ENCODE measurements at places on chromosomes 4 and X.

GRCh38 chr4:48247142-48247877 is 22.3 kb downstream of the TEC start:
- DNase-seq: no peak

- DNase-seq: no peak
Measured at GRCh38 chr4:20181926-20182325, 69.8 kb upstream of the SLIT2 start.

DNA sequence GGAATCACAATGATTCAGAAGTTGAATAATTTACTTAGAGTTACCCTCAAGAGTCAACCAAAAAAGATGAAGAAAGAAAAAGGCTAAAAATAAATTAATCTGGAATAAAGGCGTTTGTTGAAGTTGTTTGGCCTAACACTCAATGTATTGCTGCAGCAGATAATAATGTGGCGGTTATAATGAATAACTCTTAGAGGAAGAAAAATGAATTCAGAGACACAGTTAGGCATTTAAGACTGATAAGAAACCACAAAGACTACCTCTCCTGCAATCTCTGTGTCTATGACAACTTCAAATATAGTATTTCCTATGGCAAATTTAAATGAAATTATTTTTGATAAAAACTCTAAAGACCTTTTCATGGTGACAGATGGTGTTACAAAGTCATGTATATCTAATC is 1369.1 kb upstream of the AGA start:
- no peak for DNase-seq

GRCh38 chr4:102335616-102336015 is 9.7 kb downstream of the SLC39A8 start:
- no peak for DNase-seq

DNA sequence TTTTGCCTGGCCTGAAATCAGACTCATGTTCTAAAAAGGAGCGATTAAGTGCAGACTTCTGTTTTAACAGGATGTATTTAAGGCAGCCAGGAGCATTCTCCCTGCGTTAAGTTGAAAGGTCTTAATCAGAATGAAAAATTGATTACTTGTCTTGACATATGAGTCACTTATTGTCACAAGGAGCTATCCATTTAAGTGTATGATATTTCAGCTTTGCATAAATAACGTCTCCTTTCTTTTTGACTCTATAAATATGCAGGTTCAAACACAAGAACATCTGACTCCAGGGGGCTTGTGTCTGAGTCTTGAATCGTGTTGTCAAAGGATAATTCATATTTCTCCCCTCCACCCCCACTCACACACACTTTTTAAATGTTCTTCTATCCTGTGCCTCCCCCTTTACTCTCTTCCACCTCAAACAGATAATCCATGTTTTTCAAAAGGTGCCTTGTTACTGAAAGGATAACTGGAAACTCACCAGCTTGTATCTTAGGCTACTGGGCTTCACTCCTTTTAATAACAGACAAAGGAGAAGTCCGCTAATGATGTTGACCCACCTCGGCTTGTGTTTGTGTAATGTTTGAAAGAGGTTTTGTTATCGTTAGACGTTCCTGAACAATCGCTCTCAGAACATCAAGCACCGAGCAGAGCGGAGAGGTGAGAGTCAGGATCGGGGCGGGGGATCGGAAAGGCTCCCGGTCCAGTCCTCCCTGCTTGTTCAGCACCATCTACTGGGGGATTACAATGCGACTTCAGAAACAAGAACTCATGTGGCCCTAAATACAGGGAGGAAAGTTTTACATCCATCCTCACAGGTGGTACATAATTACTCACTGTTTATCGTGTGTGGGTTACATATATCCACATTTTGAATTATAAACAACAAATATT is 107.5 kb upstream of the RPL34 start:
- DNase-seq: no peak

GRCh38 chrX:81174286-81174685 is 27.4 kb downstream of the HMGN5 start:
- DNase-seq: no peak

GRCh38 chr4:6172093-6172926 is 28.0 kb downstream of the JAKMIP1 start:
- DNase-seq: no peak

- DNase-seq: no peak
Measured at GRCh38 chr4:132669786-132670185, 479.3 kb upstream of the PCDH10 start.

DNA sequence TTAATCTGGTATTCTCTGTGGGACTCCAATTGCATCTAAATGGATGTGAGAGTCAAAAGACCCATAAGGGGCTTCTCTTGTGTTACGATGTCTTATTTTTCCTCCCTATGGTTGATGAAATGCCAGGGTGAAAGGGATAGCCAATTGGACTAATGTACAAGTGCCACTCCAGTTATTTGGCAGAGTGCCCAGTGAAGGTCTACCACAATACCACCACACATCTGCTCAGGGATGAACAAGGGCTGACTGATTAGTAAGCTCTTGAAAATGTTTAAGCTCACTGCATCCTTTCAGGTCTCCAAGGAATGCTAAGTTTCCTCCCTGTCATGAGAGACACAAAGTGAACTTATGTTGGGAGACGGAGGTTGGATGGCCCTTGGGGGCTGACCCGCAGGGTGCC is 57.8 kb downstream of the HEPH start:
- DNase-seq: no peak

GRCh38 chr4:140240237-140240636 is 86.3 kb upstream of the MAML3 start:
- no peak for DNase-seq

- DNase-seq: no peak
Measured at GRCh38 chr4:105937759-105938158, 42.5 kb downstream of the NPNT start.

DNA sequence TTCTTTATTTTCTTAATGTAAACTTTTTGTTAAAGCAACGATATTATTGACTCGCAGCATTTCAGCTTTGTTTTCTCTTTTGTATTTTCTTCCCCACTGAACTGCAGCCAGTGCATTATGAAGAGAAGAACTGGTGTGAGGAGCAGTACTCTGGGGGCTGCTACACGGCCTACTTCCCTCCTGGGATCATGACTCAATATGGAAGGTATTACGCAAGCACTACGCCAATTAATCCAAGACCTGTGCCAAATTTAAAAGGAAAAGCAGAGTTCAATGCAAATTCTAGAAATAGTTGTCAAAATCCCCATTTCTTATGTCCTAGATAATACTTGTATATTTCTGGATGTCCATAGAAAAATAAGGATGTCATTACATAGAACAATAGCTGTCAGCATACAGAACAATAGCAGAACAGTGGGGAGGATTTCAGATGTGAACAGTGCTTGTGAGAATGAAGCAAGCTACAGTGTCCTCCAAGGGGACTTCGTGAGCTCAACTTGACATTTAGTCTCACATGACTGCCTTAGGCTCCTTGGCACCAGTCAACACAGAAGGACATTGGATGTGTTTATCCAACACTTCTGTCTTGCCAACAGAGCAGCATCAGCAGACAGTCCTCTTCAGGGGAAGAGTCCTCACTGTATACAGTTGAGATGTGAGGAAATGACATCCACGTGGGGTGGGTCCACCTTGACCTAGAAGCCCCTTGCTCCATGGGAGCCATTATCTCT is 85.9 kb downstream of the MAOA start:
- DNase-seq: no peak

DNA sequence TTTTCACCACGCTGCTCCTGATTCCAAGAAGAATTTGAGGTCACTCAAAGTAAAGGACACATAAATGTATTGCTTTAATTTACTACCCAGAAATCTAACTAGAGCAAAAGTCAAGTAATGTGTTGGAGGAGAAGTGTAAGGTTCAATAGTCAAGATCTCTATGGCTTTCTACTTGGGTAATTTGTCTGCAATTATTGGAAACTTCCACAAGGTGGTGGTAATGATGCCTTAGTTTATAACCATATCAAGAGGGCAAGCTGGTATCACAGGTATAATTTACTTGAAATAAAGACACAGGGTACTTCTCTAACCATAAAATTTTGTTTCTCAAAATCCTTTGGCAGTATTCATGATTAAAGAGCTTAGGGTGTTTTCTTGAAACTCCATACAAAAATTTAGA is 10.2 kb upstream of the GRIA3 start:
- no peak for DNase-seq

DNA sequence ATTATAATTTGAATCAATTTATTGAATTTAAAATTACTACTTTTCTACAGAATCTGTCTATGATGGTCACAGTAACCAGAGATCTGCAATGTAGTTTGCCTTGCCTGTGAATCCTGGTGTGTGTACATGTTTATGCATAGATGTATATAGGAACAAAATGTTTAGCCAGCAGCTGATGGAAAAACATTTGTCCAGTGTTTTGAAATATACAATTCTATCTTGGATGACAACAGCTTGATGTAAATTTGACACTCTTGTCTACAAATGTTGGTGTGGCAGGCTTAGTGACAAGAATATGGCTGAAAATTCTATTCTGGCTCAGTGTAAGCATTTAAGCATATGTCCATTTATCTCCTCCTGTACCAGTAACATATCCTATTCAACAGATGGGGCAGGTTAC is 229.4 kb downstream of the RCHY1 start:
- no peak for DNase-seq

DNA sequence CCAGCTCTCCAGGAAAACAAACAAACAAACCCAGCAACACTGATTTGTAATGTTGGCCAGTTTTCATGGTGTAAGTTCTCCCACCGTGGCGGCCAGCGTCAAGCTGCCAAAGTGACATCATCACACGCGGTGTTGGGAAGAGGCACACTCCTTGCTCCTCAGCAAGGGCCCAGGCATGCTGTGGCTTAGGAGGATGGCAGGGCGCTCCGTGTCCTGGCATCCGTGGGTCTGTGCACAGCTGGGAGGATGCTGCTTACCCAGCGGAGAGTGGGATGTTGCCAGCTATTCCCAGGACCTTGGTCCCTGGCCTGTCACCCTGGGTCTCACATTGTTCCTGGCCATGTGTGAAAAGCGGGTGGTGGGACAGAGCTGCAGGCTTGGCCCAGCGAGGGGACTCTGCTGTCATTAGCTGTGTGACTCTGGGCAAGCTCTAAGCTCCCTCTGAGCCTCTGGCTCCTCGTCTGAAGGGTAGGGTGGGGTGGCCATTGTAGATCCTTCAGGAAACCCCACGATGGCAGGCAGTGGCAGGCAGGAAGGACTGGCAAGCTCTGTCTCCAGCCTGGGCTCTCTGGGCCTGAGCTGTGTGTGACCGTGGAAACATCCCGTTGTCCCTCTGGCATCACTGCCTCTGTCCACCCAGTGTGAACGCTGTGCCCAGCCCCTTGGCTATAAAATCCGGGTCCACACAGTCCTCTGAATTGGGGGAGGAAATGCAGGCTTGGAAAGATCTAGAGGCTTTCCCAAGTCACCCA is 10.8 kb downstream of the PSAPL1 start:
- DNase-seq: no peak

- no peak for DNase-seq
Measured at GRCh38 chrX:148309413-148309812, 191.0 kb upstream of the AFF2 start.

DNA sequence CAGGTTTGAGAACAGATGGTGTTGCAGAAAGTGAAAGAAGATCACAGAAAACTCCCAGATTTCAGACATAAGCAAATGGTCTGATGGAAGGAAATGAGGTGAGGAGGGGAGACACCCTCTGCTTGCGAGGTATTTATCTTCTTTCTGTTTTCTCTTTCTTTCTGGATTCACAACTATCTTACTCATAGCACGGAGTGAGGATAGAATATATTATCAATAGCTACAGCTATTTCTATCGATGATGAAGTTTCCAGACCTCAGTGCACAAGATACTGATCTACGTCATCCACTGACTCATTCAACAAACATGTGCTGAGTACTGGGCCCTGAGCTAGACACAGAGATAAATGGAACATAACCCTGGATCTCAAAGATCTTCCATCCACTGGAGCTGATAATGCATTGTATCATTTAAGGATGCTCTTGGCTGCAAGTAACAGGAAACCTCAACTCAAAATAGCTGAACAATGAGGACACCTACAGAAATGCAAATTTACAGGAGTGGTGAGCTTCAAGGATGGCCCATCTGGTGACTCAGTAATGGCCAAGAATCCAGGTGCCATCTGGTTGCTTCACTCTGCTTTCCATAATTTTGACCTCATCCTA is 21.2 kb downstream of the SLC2A9 start:
- no peak for DNase-seq

GRCh38 chrX:830532-830931 is 199.9 kb downstream of the SHOX start:
- no peak for DNase-seq

DNA sequence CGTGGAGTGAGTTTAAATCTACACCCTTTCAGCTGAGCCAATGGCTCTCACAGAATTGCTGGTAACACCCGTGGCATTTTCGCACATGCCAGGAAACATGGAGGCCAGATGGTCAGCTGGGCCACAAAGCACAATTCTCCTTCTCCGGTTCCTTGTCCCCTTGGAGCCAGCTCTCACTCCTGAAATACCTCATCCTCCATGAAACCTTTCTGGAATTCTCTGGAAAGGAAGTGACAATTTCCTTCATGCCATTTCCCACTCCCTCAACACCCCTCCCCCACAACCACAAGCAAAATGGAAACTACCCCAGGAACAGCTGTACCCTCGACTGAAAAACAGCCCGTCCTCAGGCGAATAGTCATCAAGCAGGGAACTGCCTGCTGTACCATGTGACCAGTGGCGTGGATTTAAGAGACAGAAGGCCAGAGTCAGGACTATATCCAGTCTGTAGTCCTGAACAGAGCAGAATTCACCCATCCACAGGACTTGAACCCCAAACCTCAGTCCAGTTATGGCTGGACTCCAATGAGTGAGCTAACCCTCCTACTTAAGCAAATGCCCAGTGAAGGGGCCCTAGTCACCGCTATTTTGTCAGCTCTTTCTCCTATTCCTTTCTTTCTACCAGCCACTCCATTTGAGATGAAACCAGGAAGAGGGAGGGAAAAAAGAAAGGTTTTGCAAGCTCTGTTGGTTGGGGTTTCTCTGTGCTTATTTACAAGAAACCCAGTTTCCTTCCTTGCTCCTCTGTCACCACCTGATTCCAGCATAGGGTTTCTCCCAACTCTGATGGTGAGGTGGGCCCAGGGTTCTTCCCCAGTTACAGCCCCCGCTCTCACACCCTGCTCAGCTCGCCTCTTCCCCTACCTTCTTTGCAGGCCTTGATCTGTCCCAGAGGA is 24.5 kb downstream of the ELF4 start:
- no peak for DNase-seq

- no peak for DNase-seq
Measured at GRCh38 chr4:166846939-166847338, 387.4 kb downstream of the SPOCK3 start.

Data from stimulated activated CD8-positive, alpha-beta memory T cell treated with anti-CD3 and anti-CD28 coated beads, Interleukin-12 subunit alpha, Interleukin-12 subunit beta, amount 100 ng/mL, for 4 hours (primary cell).